ENCODE measurements at places on chromosomes 1 and 21. TPM values are rescaled to one million over a fixed set of nuclear protein-coding genes. Genes with fewer than 3 reads are reported as not detected.

KRTAP10-12 gene
- not detected for total RNA-seq

EFNA1 gene
- 48.2 TPM for total RNA-seq

ADGRL4 gene
- not detected for total RNA-seq

NRDC gene
- total RNA-seq = 157 TPM

CRABP2 gene
- total RNA-seq = 4.0 TPM

PTCH2 gene
- 0.31 TPM for total RNA-seq

All from foreskin keratinocyte (primary cell).